ENCODE measurements at places on chromosomes 13 and 19.

DNA sequence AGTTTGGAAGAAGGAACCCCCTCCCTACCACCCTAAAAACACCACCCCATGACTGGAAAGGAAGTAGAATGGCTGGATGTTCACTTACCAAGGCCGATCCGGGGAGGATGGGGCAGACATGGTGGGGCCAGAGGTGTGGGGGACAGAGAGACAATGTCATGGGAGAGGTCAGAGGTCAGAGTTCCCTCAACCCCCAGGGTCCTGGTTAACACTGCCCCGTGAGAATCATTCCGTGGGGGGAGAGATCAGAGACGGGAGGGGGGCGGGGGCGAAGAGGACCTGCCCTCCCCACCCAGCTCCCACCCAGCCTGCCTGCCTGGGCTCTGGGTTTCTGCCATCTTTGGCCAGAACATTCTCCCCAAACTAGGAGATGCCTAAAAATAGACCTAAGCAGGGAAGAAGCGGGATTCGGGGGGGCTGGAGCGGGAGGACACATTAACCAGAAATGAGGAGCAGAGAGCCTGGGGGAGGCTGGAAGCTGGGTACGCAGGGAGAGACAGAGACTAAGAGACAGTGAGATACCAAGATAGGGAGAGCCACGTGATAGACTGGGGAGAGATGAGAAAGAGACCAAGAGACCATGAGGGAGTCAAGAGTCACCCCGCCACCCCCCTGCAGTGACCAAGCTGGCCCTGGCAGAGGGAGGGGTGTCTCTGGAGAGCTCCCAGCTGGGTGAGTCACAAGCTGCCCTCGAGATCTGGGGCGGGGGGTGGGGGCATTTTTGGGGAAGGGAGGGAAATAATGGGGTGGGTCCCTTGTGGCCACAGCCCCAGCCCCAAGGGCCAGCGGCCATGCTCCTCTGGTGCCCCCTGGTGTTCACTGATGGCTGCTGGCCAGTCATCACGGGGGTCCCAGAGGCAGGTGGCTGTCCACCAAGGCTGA lies 6.1 kb upstream of the KANK2 start:
- DNase-seq = peak; percentile 43

DNA sequence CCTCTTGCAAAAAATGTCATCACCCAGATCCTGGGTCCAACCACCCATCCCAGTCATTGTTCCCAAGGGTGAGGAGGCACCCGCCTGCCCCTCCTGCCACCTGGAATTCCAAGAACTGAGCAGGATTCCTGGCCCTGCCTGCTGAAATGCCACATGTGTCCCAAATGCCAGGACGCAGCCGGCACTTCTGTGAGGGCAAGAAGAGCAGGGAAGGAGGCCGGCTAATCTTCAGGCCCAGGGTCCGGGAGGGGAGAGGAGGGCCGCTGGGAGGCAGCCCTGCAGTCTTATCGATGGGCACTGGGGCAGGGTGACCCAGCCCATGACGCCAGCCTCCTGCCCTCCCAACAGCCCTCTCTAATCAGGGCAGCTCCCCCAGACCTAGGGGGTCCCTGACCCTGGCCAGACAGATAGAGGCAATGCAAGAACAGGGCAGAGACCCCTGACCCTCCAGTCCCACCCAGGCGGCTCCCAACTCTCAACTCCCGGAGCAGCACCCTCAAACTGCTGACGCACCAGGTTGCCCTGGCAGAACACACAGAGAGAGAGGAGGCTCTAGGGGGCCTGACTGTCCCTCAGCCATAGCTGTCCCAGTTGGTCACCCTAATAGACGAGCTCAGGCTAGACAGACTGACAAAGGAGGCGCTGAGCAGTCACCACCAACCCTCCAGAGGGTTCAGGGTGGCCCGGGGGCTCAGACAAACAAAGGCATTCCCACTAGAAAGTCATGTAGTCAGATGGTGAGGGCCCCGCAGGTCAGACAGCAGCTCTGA lies 1.5 kb downstream of the MFSD12 start:
- DNase-seq = no peak

GRCh38 chr13:77692746-77693448 lies 4.6 kb upstream of the SLAIN1 start:
- DNase-seq = no peak

DNA sequence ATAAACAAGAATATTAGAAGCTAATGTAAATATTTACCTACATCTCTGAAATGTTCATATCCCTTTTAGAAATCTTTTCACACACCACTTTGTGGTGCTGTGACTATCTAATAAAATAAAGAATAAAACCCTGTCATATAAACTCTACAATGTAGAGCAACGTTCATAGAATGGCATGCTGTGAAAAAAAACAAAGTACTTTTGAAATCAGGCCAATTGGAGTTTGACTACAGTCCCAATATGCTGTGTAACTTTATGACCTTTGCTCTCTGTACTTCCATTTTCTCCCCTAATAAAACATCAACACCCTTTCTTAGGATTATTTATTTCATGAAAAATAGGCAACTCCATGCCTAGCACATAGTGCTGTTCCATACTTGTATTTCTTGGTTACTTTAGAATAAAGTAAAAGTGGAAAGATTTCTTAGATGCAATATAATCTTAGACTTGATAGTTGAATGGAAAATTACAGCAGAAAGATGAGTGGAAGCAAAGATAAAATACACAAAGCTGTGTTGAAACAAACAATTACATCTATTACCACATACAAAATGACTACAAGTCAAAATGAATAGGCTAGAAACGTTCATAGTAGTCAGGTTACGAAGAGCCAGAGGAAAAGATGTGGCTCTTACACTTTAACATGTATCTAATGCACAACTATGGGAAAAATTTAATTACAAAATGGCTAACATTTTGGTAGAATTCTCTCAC lies 613.2 kb upstream of the SLITRK5 start:
- DNase-seq = no peak

DNA sequence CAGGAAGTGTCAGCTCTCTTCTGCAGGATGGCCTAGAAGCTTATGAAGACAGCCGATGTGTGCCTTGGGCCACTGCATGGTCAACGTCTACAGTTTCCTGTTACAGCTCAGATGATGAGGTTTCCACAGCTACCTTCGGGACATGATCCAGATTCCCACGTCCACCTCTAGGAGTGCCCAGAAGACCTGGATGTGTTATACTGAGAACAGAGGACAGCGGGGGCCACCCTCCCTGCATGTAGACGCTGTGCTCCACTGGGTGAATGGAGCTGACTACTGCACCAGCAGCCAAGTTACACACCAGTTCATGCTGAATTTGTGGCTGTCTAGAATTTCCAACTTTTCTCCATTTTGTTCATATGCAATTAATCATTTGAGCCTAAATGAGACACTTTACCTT lies 78.5 kb upstream of the MTIF3 start:
- DNase-seq = no peak

- DNase-seq = peak; percentile 53
Measured at GRCh38 chr19:17289489-17289888, 7.8 kb downstream of the ANKLE1 start.

Measured in activated naive CD4-positive, alpha-beta T cell treated with Interleukin-2 at 50 U/mL for 16 hours (primary cell).